ENCODE measurements at places on chromosomes 12 and 14.
A peak's percentile ranks its signal among the peaks of the same experiment; 100 is the strongest.

DNA sequence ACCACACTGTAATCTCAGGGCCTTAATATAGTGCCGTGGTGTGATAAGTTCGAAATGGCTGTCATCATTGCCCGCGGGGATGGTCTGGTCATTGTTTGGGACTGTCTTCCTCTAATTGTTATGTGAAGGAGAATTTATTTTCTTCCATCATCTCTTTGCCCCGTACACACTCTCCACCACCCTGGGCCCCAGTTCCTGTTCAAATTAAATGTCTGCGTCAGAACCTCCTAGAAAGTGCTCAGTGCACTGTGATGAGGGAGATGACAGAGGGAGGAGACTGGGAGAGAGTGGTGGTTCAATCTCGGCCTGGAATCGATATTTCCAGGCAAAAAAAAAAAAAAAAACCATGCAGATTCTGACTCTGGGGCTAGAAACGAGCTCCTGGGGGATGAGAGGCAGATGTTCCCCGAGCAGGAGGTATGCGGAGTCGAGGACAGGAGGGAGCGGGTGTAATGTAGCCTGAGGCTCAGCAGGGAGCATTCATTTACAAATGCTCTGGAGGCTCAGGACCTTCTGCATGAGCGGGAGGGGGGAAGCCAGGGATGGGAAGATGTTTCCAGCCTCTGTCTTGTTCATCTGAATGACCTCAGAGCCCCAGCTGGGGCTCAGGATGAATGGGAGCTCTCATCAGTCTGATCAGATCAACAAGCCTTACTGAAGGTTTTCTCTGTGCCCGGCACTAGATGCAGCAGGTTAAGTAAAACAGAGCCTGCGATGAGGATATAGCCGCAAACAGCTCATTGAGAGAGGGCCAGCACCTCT lies 219.5 kb downstream of the TBX5 start:
- peak; percentile 64 for DNase-seq

DNA sequence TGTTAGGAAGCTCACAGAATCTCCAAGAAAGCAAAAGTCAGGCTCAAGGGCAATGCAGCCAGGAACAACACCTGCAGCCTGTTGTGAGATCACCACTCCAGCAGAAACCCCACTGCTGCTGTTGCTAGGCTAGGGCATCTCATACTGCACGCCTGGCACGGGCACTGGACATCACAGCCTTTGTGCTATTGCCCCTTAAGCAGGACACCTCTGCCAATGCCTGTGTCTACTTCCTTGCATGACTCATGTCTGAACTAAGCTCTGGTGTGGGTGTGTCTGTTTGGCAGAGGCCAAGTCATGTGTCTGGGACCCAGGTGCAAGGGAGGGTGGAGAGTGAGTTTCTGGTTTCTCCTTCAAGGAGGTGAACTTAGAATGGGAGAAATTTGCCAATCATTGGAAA lies 10.0 kb upstream of the DDX47 start:
- DNase-seq = peak; percentile 8

DNA sequence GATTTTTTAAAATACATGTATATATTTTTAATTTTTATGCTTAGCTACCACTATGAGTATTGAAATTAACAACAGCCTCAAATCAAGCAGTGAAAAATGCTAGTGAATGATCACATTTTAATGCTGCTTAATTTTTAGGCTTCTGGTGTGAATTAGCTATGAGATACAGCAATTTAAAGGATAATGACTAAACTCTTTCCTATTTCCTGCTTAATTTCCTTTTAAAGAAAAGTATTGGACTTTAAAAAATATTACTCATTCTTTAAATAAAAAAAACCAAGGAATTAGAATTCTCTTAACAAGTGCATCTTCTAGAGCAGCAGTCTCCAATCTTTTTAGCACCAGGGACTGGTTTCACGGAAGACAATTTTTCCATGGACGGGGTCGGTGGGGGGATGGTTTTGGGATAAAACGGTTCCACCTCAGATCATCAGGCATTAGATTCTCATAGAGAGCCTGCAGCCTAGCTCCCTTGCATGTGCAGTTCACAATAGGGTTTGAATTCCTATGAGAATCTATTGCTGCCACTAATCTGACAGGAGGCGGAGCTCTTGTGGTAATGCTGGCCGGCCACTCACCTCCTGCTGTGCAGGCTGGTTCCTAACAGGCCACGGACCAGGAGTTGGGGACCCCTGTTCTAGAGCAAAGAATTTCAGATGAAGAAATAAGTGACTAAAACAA lies 18.6 kb upstream of the NTN4 start:
- DNase-seq = no peak

DNA sequence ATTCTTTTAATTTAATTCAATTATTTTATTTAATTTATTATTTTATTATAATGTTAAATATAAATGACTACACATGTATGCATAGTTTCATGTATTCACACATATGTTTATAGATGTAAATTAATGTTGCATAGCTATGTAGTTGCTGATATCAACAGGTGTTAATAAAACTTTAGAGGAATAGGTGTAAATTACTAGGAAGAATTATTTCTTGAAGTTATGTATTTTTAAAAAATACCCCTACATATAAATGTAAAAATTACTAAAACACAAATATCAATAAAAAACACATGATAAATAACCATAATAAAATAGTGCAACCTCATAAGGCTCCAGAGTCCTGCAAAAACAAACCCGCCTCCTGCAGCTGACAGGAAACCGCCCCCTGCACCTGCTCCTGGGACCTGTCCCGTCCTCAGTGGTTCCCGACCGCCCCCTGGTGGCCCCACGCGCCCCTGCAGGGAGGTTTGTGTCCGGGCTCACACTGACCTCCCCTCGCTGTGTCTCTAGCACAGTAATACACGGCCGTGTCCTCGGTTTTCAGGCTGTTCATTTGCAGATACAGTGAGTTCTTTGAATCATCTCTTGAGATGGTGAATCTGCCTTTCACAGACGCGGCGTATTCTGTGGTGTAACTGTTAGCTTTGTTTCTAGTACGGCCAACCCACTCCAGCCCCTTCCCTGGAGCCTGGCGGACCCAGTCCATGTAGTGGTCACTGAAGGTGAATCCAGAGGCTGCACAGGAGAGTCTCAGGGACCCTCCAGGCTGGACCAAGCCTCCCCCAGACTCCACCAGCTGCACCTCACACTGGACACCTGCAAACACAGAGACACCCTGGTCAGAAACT lies 1264.0 kb downstream of the TMEM121 start:
- DNase-seq = no peak

- DNase-seq = no peak
Measured at GRCh38 chr12:93839064-93839463, 161.9 kb downstream of the CRADD start.

DNA sequence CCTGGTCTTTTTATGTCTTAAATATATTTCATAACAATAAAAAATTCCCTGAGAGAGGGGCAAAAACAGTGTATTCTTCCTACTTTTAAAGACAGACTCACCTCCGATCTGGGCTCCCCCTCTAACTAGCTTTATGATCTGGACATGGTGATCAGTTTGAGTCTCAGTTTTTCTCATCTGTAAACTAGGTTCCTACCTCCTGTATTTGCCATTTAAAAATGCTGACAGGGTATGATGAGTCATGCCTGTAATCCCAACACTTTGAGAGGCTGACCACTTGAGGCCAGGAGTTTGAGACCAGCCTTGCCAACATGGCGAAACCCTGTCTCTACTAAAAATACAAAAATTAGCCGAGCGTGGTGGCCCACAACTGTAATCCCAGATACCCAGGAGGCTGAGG lies 114.8 kb upstream of the LHX5 start:
- no peak for DNase-seq

DNA sequence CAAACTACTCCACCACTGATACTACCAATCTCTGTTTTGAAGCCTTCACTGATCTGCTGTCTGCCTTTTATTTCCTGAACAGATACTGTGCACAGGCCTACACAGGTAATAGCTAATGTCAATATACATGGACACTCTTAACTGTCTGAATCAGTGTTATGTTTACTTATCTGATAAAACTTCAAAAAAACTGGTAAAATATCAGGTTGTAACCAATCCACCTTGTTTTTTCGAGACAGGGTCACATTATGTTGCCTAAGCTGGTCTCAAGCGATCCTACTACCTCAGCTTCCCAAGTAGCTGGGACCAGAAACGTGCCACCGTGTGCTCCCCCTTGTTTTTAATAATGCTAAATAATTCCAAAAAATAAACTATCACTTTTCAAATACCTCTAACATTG lies 43.5 kb downstream of the HECTD1 start:
- no peak for DNase-seq

DNA sequence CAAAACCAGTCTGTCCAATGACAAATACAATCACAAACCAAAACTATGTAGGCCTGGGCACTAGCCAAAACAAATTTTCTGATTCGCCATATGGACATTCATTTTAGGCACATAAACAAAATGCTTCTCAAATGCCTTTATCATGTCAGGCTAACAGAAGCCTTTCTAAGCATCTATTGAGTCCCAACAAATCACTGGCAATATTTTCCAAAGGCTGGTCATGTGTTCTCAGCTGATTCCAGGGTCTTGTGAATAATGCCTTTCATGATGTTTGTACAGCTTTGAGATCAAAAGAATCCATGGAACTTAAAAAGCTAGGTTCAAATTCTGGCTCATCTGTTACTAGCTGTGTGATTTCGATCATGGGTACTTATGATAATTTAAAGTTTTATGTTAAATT lies 16.1 kb downstream of the FSCB start:
- DNase-seq = no peak

- no peak for DNase-seq
Measured at GRCh38 chr14:68853749-68854148, 60.9 kb upstream of the ZFP36L1 start.

DNA sequence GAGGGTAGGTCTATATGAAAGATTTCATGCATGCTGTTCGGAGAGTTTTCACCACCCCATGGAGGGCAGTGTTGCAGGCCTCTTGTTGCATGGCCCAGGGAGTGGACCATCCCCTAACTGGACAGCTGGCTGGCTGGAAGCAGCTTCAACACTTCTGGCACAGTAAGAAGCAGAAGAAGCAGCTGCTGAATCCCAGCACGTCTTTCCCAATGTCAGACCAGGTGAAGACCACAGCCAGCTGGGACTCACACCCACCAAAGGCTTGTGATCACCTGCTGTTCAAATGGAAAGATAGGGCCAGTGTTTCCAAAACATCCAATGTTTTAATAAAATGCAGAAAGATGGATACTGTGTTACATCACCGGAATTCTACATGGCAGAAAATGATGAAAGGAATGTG lies 1423.6 kb downstream of the AACS start:
- no peak for DNase-seq

GRCh38 chr12:114166362-114166761 lies 200.2 kb upstream of the RBM19 start:
- DNase-seq = peak; percentile 1

DNA sequence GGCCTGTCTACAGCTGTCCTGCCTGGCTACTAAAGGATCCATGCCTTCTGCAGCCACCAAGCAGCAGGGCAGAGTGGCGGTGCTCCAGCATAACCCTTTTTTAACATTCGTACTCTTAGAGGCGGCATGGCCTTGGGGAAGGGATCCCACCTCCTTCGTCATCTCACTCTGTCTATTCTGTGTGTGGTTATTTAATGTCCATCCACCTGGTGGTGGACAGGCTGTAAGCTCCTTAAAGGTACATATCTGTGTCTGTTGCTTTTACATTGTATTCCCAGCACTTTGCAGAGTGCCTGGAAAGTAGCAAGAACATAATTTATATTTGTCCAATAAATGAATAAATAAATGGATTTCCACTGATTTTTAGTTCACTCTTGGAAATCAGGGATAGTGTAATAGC lies 15.7 kb upstream of the ACOT1 start:
- DNase-seq = no peak

GRCh38 chr12:87152075-87152474 lies 877.1 kb downstream of the C12orf50 start:
- DNase-seq = no peak

DNA sequence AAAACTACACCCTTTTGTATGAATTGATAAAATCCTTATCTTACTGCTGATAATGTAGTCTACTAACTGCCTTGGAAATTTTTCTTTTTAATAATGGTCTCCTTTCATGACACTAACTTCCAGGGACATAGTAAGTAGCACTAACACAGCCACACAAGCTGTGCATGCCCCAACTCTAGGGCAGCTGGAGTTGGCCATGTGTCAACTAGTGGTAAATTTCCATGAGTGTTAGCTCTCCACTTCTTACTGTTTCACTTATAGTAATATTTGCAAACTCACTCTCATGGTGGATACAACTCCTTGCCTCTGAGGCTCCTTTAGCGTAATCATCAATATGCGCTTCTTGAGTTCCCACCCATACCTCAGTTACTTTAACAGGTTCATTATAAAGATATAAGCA lies 38.0 kb downstream of the LGR5 start:
- DNase-seq = no peak

DNA sequence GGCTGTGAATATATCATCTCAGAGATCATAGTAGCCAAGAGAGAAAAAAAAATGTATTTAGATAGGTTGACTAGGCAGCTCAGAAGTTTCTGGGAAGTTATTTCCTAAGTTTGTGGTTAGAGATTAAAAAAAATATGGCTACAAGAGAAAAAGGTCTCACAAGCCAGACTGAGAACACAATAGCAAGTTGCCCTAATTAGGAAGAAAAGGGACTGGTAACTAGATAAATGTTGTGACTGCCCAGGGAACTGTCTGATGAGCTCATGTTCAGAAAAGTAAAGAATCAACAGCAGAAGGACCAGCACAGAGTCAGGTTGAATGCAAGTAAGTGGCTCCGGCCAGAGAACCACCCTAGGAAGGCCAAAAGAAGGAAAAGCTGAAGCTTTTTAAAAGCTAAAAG lies 256.6 kb downstream of the PRKD1 start:
- no peak for DNase-seq

- DNase-seq = no peak
Measured at GRCh38 chr12:905261-906031, 44.0 kb downstream of the RAD52 start.

- DNase-seq = no peak
Measured at GRCh38 chr14:77126461-77126990, 15.1 kb downstream of the ZDHHC22 start.

DNA sequence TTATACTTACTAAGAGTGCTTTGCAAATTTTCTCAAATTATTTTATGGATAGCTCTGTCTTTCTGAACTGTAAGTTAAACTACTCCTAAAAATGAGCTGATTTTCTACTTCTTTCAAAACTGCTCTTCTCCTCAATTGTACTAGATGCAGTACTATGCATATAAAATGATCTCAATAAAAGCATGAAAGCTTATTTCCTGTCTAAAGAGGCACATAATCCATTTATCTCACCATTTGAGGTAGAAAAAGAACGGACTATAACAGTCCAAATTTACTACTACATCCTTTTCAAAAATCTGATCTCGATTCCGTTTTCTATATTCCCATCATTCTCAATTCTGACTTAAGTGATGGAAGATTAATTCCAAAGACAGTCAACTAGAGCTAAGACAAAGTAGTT lies 14.4 kb downstream of the SLIRP start:
- DNase-seq = no peak

- DNase-seq = no peak
Measured at GRCh38 chr12:13071305-13072280, 27.4 kb downstream of the FAM234B start.

GRCh38 chr12:91040096-91040755 lies 17.6 kb downstream of the KERA start:
- no peak for DNase-seq

GRCh38 chr12:110074089-110074488 lies 25.8 kb upstream of the C12orf76 start:
- peak; percentile 41 for DNase-seq

GRCh38 chr14:84760489-84761126 lies 769.3 kb upstream of the FLRT2 start:
- no peak for DNase-seq

All from substantia nigra (tissue), 51 donors.